ENCODE measurements at places on chromosomes 11 and 22.
A peak's percentile ranks its signal among the peaks of the same experiment; 100 is the strongest.

- peak; percentile 53 for DNase-seq
These were observed 857.2 kb upstream of the TENM4 start for GRCh38 chr11:80297858-80298632.

DNA sequence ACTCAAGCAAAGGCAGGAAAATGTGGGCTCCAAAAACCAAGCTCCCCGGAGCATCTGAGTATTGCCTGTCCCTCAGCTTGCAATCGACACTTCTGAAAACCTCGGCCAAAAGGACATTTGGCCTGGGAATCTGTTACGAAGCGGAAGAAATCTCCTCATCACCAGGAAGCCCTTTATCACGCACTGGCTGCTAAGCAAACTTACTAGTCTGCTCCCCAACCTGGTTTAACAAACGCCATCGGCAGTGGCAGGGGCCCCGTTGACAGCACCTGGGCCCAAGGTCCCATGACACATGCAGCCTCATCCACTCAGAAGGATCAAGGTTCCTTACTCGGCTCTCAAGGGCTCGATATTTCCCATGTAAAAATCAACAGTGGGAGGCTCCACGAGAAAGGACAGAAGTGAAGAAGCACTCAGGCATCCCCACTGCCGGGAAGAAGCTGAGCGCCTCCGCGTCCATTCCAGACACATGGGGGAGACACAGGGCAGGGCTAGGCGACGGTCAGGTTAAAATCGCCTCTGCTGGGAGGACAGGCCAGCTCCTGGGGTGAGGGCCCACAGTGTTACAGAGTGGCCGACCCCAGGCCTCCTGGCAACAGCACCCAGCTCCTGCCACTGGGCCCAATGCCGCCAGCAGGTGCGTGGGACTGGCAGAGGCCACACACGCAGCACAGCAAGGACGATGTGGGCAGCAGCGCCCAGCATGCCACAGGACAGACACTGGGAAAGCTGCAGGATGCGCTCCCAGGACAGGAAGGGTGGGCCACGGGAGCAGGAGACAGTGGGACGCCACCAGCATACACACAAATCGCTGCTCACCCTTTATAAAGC, 27.1 kb downstream of the BRD1 start:
- DNase-seq, result no peak

DNA sequence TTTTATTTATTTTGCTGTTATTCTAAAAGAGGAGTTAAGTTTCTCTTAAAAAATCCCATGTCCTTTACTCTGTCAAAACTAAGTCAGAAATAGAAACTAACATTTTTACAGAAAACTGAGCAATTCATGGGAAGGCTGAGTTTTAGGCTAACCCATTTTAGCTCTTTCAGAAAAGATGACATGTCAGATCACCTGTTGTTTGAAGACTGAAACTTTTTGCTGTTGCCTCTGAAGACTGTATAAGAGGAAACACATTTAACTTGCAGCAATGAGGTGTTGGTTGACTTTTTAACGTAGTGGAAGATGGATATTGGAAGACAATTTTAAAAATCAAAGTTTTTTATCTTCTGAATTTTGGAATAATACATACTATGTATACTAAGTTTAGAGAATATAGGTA, 115.4 kb downstream of the METTL15 start:
- DNase-seq, result no peak

DNA sequence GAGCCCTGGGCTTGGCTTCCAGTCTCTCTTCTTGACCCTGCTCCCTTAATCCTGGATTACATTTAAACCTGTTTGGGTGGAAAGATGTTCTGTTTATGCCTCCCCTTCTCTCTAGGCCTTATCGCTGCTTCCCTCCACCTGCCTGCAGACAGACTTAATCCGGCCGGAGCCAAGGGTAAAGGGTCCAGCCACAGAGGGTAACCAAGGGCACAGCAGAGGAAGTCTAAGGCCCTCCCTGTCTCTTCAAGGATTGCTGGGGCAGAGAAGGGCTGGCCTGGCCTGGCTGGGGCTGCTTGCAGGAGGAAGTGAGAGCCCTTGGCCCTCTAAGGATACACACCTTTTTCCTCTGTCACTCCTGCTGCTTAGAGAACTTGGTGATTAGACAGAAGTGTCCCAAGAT, 2.1 kb downstream of the GAL3ST3 start:
- DNase-seq, result no peak

Data from Daoy (cell line).